ENCODE measurements at places on chromosomes 12 and 14. TPM values are rescaled to one million over a fixed set of nuclear protein-coding genes. Genes with fewer than 3 reads are reported as not detected.

KLRC4 gene
- 0.51 TPM for total RNA-seq

STAT6 gene
- 288 TPM for total RNA-seq

DNA sequence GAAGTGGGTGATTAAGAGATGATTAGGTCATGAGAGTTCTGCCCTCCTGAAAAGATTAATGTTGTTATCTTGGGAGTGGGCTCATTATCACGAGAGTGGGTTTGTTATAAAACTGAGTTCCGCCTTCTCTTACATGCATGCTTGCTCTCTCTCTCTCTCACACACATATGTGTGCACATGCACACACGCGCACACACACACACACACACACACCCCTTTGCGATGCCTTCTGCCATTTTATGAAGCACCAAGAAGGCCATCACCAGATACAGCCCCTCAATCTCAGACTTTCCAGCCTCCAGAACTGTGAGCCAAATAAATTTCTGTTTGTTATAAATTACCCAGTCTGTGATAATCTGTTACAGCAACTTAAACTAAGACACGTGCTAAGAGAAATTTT lies 5.7 kb upstream of the SLC41A2 start:
- DNase-seq = no peak

GRCh38 chr14:75450381-75451276 lies 22.8 kb downstream of the JDP2 start:
- peak; percentile 75 for DNase-seq

Measured in upper lobe of left lung (tissue), 6 donors.